ENCODE measurements at places on chromosomes 16 and 17.

- H3K27ac ChIP-seq, result no peak overlapping the region
- no peaks in the 10 kb centered on the region for H3K4me1 ChIP-seq
- no peaks in the 10 kb centered on the region for H3K36me3 ChIP-seq
- DNase-seq, result no peak
- no peak overlapping the region for H3K4me3 ChIP-seq
- H3K27me3 ChIP-seq, result peaks cover 3% of the 10 kb centered on the region
Measured at GRCh38 chr16:58243528-58244004, 45.7 kb upstream of the CSNK2A2 start.

DNA sequence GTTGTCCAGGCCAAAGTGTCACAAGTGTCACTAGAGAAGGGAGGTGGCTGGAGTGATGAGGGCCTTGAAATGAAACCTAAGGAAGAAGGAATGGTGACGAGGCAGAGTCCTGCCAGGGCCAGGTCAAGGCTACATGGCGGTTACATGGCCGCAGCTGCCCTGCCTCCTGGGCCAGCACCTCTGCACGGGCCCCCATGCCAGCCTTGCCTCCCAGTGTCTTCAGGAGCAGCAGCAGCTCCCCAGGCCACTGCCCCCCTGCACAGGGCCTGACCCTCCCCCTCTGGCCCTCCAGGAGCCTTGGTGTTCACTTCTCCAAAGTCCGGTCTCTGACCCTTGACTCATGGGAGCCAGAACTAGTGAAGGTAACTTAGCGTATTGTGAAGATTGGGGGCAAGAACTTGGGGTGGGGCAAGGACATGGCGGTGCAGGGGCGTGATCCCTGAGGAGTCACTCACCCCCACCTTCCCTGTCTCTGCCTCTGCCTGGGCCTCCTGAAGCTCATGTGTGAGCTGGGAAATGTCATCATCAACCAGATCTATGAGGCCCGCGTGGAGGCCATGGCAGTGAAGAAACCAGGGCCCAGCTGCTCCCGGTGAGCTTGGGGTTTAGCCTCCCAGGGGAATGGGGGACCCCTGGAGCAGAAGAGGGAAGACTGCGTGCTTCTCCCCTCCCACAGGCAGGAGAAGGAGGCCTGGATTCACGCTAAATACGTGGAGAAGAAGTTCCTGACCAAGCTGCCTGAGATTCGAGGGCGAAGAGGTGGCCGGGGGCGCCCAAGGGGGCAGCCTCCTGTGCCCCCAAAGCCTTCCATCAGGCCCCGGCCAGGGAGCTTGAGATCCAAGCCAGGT lies 4.1 kb upstream of the KCTD11 start:
- peaks cover 7% of the 10 kb centered on the region for H3K27me3 ChIP-seq
- no peak for DNase-seq
- H3K36me3 ChIP-seq, result no peaks in the 10 kb centered on the region
- peaks cover 3% of the 10 kb centered on the region for H3K4me1 ChIP-seq

GRCh38 chr16:85936816-85937215 lies 37.9 kb downstream of the IRF8 start:
- H3K27ac ChIP-seq, result no peak overlapping the region
- no peaks in the 10 kb centered on the region for H3K4me1 ChIP-seq
- H3K4me3 ChIP-seq, result no peak overlapping the region
- no peaks in the 10 kb centered on the region for H3K27me3 ChIP-seq

DNA sequence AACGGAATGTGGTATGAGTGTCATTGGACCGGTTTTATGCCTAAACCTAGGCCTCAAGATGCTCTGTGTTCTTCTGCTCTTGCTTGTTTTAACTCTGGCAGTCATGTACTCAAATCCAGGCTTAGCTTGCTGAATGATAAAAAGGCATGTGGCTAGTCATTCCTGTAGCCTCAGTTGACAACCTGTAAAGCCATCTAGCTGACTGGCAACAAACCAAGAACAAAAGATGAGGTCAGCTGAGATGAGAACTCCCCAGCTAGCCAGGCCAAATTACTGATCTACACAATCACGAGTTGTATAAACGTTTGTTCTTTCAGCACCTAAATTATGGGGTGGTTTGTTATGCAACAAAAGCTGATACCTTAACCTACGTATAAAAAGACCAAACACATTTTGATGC lies 1406.0 kb upstream of the CDH8 start:
- no peak for DNase-seq
- H3K27me3 ChIP-seq, result no peaks in the 10 kb centered on the region
- no peak overlapping the region for H3K4me3 ChIP-seq
- H3K36me3 ChIP-seq, result no peaks in the 10 kb centered on the region
- no peaks in the 10 kb centered on the region for H3K4me1 ChIP-seq

DNA sequence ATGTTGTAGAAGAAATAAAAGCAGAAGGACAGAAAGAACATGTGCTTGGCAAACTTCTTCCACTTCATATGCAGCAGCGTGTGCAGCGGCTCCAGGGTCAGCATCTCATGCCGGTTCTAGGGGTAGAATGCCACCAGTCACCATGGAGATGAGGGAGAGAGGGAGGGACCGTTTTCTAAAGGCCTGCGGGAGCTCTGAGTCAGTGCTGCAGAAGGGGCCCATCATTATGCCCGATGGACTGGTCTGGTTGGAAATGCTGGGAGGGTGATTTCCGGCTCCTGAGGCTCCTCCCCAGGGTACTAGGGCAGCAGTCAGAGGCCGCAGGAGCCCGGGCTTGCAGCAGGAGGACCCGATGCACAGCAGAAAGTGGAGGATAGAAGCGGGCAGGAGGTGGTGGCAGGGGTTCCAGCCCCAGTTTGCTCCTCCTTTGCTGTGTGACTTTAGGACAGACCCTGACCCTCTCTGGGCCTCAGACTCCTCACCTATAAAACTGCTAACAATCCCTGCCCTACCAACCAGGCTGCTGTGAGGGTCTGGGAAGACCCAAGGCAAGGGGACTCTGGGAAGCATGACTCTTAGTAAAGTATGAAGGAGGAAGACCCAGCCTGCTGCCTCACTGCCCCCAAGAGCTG lies 28.6 kb downstream of the TRPV3 start:
- no peak overlapping the region for H3K27ac ChIP-seq
- no peak for DNase-seq
- H3K27me3 ChIP-seq, result peaks cover 6% of the 10 kb centered on the region
- H3K4me1 ChIP-seq, result no peaks in the 10 kb centered on the region

DNA sequence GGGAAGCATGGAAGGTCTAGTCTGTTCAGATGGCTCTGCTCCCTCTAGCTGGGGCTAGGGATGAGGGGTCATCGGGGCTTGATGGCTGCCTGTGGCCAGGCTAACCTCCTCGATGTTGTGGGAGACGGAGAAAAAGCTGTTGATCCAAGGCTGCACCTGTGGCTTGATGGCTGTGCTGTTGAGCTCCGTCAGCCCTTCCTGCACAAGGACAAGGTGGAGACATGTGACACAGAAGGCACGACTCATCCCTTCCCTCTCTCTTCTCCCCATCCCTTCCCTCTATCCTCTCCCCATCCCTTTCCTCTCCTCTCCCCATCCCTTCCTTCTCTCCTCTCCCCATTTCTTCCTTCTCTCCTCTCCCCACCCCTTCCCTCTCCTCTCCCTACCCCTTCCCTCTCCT lies 28.2 kb downstream of the FCSK start:
- H3K27ac ChIP-seq, result peak overlapping the region; percentile 33
- H3K4me1 ChIP-seq, result no peaks in the 10 kb centered on the region
- DNase-seq, result no peak
- H3K4me3 ChIP-seq, result no peak overlapping the region
- H3K27me3 ChIP-seq, result no peaks in the 10 kb centered on the region
- peaks cover 16% of the 10 kb centered on the region for H3K36me3 ChIP-seq

DNA sequence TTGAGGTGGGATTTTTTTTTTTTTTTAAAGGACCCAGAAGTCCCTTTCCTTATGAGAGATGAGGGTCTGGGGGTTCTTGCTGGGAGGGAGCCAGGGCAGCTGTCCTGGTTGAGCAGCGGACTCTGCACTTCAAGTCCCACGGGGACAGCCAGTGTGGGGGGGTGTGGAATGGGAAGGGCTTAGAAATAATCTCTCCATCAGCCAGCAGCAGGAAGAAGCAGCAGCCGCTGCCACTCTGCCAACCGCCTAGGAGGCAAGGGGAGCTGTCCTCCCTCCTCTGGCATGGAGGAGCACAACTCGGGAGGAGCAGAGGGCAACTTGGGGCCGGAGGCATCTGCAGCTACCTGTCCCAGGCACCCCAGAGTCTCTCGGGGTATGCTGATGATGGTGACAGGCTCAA lies at the start of gene KCNG4:
Gene KCNG4, minus strand, starts transcription at position 104 of the 400 bp plus-strand sequence. CDS start 2,527 bp downstream, outside the sequence.
- H3K27me3 ChIP-seq, result peaks cover 3% of the 10 kb centered on the region
- no peak for DNase-seq
- H3K36me3 ChIP-seq, result no peaks in the 10 kb centered on the region

GRCh38 chr17:49277638-49278037 lies 47.1 kb upstream of the PHOSPHO1 start:
- H3K27ac ChIP-seq, result no peak overlapping the region
- no peak overlapping the region for H3K4me3 ChIP-seq
- DNase-seq, result no peak
- no peaks in the 10 kb centered on the region for H3K36me3 ChIP-seq
- H3K4me1 ChIP-seq, result no peaks in the 10 kb centered on the region

- no peaks in the 10 kb centered on the region for H3K4me1 ChIP-seq
- no peaks in the 10 kb centered on the region for H3K36me3 ChIP-seq
- no peak overlapping the region for H3K4me3 ChIP-seq
- no peaks in the 10 kb centered on the region for H3K27me3 ChIP-seq
- DNase-seq, result no peak
Measured at GRCh38 chr17:57579245-57579644, 165.9 kb downstream of the CCDC182 start.
